Activated naive CD4-positive, alpha-beta T cell treated with anti-CD3 and anti-CD28 coated beads for 36 hours (primary cell): ENCODE measurements at places on chromosomes 7 and 10. TPM values are rescaled to one million over a fixed set of nuclear protein-coding genes. Genes with fewer than 3 reads are reported as not detected.

Gene RPP30
- 75.8 TPM for total RNA-seq

Gene TLX1
- total RNA-seq, result not detected

Gene HOXA9
- not detected for total RNA-seq

Gene SPDYE1
- not detected for total RNA-seq

Gene NRAP
- total RNA-seq, result not detected

Gene PLAU
- total RNA-seq, result 0.27 TPM

Gene TMEM236
- not detected for total RNA-seq

Gene MPP7
- 23.6 TPM for total RNA-seq

Gene TMEM26
- total RNA-seq, result not detected

Gene SSMEM1
- not detected for total RNA-seq

Gene CTAGE4
- total RNA-seq, result 2.2 TPM

Gene ZNF425
- 0.57 TPM for total RNA-seq

Gene TMEM213
- not detected for total RNA-seq

Gene CDHR1
- 1.4 TPM for total RNA-seq

Gene PIK3CG
- total RNA-seq, result 3.6 TPM

Gene AKR1D1
- total RNA-seq, result not detected

Gene FZD1
- 0.29 TPM for total RNA-seq

Gene NEUROG3
- not detected for total RNA-seq

Gene ANKRD30A
- total RNA-seq, result not detected

Gene EPHA1
- total RNA-seq, result 1.0 TPM

Gene PLCE1
- not detected for total RNA-seq

Gene LDB3
- 0.38 TPM for total RNA-seq

Gene CALN1
- 0.32 TPM for total RNA-seq

Gene MRC1
- 0.05 TPM for total RNA-seq

Gene TRPV5
- not detected for total RNA-seq

Gene BTBD16
- not detected for total RNA-seq

Gene NME8
- total RNA-seq, result not detected

Gene SLC26A4
- total RNA-seq, result 1.3 TPM

Gene STMP1
- total RNA-seq, result 21.6 TPM

Gene NPSR1
- total RNA-seq, result not detected

Gene SPDYE9
- total RNA-seq, result not detected

Gene PDE1C
- not detected for total RNA-seq

Gene ERVW-1
- not detected for total RNA-seq

Gene SPDYE3
- not detected for total RNA-seq

Gene ELFN1
- total RNA-seq, result not detected

Gene ITPRIP
- total RNA-seq, result 25.3 TPM
